ENCODE measurements at places on chromosomes 4 and X.

GRCh38 chrX:150879855-150880807, 18.3 kb downstream of the CD99L2 start:
- DNase-seq: no peak

- no peak for DNase-seq
Observed at GRCh38 chr4:20960291-20960690, 260.0 kb downstream of the PACRGL start.

GRCh38 chr4:1910643-1911042, 39.5 kb downstream of the NSD2 start:
- DNase-seq: peak; percentile 69

DNA sequence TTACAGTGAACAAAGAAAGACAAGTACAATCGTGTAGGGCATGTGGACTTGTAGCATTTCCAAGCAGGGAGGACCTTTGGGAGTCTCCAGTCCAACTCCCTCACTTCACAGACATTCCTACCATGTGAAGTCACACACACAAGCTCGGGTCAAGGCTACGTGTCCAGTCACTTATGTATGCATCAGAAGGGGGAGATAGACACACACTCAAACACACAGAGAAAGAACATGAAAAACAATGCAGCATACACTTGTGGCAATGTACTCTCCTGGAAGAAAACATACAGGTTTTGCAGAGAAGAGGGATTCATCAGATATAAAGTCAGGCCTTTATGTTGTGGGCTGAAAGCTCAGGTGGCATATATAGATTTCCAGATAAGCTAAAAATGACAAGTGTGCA, 136.1 kb upstream of the MID1 start:
- peak; percentile 87 for DNase-seq

DNA sequence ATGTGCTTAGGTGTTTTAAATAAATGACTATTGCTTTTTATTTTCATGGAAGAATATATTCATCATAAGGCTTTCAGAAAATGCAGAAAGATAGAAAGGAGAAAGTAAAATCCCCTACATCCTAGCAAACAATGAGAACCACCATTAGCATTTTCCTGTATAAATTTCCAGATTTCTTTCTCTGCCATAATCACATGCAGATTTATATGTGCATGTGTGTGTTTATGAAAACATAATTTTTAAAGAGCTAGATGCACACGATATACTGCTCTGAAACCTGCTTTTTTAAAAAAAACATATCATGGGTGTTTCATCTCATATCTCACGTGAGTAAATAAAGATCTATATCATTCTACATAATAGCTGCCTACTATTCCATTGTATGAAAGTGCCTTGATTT, 26.4 kb upstream of the PPARGC1A start:
- no peak for DNase-seq

GRCh38 chrX:40273356-40274050, 175.7 kb upstream of the BCOR start:
- no peak for DNase-seq

DNA sequence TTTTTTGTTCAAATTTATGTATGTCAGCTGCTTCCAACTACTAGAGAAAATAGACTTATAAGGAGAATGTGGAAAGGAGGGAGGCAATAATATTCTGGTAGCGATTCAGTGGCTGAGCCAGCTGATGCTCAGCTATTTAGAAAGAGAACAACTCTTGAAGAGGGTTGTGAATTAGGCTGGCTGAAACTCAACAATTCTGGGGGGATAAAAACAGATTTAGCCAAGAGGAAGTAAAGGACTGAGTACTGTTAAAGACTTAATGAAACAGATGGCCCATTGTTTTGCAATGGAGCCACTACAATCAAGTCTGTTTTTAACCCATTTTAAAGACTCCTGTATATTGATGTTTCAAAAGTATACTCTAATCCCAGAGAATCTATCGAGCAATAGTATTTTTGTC, 1058.9 kb downstream of the C4orf33 start:
- no peak for DNase-seq

DNA sequence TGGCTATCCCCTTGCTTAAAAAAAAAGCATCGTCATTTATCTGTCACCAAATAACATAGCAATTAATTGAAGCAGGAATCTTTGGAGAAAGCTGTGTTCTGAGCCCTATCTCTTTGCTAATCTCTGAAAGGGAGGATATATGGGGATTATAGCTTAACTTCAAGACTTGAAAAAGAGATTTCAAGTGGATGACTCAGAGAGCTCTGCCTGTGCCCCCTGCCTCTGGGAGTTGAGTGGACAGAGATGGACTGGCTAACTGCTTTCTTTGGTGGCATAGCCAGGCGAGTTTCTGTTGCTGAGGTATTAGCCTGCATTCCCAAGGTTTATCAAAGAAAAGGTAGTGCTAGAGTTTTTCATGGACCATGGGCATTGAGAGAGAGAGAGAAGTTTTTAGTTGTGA, 91.6 kb downstream of the DDIT4L start:
- DNase-seq: no peak

DNA sequence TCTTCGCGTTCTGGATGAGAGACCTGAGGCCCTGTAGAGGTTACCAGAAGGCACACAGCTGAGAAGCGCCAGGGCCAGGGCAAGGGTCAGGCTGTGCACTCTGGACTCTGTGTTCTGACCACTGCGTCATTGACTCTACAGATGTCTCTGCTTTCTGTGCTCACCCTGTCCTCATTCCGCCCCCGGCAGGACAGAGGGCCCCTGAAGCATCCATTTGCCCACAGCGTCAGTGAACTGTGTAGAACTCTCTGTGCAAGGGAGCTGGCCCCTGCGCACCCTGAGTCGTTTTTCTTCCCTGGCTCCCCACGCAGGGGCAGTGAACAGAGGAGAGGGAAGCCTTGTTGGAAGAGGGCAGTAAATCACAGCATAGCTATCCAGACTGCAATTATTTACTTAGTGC, 6.1 kb upstream of the WAS start:
- DNase-seq: no peak

DNA sequence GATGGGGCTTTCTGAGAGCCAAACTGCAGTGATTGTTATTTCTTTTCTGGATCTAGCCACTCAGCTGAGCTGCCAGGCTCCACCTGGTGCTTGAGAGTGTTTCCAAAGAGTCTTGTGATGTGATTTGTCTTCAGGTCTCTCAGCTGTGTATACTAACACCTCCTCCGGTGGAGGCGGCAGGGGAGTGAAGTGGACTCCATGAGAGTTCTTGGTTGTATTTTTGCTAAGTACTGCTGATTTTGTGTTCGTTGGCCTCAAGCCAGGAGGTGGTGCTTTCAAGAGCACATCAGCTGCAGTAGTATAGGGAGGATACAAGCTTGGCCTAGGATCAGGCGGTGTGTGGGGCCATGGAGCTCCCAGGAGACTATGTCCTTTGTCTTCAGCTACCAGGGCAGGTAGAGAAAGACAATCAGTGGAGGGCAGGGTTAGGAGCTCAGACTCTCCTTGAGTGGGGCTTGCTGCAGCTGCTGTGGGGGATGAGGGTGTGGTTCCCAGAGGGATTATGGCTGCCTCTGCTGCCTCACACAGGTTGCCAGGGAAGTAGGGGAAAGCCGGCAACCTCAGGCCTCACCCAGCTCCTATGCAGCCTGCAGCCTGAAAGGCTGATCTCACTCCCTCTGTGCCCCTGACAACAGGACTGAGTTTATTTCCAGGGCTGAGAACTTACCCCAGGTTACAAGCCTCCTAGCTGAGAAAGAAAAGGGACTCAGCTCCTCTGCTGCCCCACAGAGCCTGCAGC, 62.4 kb downstream of the NPFFR2 start:
- no peak for DNase-seq

GRCh38 chr4:52869196-52869595, 7.1 kb downstream of the RASL11B start:
- DNase-seq: peak; percentile 57
